ENCODE measurements at places on chromosomes 5 and 9.
A peak's percentile ranks its signal among the peaks of the same experiment; 100 is the strongest.

GRCh38 chr9:130714586-130715110 lies 21.1 kb downstream of the EXOSC2 start:
- no peak for DNase-seq

DNA sequence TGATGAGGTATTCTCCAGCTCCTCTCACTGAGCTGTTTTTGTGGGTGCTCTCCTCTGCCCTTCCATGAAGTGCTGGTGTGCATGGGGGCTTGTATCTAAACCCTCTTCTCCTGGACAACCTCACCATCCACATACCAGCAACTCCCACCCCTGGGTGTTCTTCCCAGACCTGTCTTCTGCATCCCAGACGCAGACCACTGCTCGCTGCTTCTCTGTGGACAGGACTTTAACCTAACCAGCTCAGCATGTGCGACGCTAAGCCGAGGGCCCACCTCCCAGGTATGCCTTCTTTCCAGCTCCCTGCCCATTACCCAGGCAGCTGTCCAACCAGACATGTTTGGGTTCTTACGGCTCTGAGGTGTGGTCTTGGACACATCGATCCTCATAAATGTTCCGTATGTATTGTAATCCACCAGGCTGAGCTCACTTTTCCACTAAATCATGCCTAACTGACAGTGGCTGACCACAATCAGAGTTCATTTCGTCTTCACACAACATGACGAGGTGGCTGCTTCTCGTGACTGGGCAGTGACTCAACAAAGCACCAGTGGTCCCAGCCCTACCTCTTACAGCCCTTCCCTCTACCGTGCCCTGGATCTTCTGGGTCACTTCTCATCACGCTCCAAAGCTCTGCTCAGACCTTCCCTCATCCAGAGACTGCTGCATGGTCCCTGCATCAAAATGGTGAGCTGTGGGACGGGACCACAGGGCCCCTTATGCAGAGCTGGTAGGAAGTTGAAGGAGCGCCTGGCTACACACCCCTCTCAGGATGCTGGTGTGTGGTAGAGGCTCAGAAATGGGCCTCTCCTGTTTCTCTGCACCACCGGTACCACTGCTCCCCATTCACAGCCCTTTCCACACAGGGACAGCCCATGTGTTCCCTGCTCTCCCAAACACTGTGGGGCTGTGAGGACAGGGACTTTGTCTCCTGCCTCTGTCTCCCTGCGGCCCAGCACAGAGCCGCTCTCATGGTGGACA lies 9.6 kb upstream of the PTGES2 start:
- DNase-seq, result no peak

DNA sequence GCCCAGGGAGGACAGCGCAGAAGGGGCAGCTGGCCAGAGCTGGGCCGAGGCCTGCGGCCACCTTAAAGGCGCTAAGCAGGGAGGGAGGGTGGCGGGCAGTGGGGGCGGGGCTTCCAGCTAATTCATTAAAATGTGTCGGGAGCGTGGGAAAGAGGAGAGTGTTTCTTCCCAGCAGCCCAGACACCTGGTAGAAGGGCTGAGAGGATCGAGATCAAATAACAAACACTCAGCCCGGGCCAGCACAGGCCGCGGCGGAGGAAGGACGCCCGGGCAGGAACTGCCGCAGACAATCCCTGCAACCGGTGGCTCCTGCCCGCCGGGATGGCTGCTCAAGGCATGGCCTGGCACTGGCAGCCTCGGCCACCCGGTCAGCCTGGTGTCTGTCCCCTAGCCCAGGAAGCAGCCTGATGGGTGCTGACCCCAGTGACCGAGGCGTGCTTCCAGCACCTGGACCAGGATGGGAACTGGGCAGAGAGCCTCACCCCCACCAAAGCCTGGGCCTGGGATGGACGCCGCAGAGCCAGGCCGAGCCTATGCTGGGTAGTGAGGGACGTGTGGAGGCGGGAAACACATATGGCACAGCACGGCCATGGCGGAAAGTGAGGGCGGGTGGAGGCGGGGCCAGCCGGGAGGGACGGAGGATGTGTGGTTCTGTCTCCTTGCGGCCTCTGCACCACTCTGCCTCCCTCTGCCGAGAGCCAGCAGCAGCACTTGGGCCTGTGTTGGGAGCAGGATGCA lies 3.2 kb upstream of the NRARP start:
- peak; percentile 84 for DNase-seq

DNA sequence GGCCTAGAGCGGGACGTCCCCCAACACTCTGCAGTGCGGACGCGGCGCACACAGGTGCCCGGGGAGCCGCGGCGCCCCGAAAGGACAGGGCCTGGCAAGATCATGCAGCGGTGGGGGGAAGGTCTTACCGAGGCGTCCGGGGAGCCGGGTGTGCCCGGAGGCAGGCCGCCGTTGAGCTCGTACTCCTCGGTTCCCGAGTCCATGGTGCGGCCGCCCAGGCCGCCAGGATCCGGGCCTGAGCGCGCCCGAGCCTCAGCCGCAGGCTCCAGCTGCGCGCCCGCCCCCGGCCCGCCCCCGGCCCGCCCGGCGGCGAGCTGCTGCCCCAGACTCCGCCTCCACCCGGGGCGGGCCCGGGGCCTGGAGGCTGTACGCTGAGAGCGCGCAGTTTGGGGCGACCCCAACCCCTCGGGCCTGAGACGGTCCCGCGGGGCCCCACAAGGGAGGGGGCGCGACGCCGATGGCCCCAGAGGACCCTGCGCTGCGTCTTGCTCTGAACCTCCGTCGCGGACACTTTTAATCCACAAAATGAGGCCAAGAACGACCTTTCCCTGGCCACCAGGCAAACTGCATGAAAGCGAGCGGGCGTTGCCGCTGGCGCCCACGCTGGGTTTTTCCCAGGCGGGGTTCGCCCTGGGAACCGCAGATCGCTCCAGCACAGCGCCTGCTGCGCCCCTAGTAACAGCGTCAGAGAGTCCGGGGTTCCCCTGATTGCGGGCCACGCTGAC lies at the start of gene NINJ1:
Gene NINJ1, minus strand, starts transcription at position 237 of the 725 bp plus-strand sequence. Its CDS starts 34 bp downstream, at position 203.
- DNase-seq, result peak; percentile 96

- DNase-seq, result no peak
Observed at GRCh38 chr9:95150903-95151302, 166.6 kb downstream of the FANCC start.

DNA sequence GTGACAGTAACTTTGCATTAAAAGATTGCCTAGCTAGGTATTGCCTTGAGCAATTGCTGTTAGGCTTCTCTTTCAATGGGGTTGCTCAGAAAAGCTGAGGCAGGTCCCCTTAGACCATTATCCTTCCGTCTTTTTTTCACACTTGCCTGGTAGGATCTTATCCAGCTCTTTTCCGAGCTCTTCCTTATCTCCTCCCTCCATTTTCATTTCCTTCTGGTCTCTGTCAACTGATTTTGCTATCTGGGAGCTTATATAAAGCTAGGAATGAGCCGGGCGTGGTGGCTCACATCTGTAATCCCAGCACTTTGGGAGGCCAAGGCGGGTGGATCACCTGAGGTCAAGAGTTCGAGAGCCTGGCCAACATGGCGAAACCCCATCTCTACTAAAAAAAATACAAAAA lies 6.6 kb upstream of the HMGCR start:
- no peak for DNase-seq

DNA sequence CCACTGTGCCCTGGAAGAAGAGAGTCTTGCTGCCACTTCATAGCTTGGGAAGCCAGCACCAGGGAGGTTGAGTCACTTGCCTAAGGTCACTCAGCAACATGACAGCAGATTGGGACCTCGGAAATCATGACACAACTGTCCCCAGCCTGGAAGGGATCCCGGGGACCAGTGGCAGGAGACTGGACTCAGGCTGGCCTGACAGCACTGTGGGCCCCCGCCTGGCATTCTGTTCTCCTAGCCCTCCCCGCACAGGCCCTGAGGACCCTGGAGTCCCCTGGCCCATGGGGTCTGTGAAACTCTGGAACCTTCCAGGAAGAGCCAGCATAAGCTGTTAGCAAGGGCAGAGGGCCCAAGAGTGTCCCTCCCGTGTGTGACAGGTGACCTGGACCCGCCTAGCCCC lies 64.9 kb downstream of the COL5A1 start:
- DNase-seq, result no peak

DNA sequence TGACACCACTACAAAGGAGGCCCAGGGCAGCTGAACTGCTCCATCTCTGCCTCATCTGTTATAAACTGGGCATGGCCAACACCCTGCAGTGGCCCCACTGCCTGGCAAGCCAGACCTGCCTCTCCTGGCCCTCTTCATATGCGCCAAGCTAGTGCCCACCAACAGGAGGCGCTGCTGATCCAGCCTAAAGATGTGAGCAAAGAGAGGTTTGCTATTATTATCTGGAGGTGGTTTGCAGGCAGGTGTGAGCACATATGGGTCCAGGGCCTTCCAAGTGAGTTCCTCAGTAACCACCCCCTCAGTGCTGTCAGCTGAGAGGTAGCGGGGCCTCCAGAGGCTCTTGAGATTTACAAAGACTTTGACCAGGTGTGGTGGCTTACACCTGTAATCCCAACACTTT lies 232.2 kb downstream of the SYK start:
- peak; percentile 90 for DNase-seq

GRCh38 chr9:88733651-88734421 lies 198.9 kb downstream of the NXNL2 start:
- no peak for DNase-seq

- no peak for DNase-seq
Observed at GRCh38 chr9:119257592-119257991, 111.6 kb downstream of the BRINP1 start.

GRCh38 chr5:52725808-52726207 lies 61.9 kb upstream of the ITGA1 start:
- no peak for DNase-seq

- DNase-seq, result no peak
Observed at GRCh38 chr5:172875505-172876279, 41.6 kb downstream of the ERGIC1 start.

GRCh38 chr9:79559495-79560181 lies 12.1 kb upstream of the TLE4 start:
- DNase-seq, result no peak

- DNase-seq, result no peak
Observed at GRCh38 chr5:116514421-116514970, 60.1 kb downstream of the SEMA6A start.

- no peak for DNase-seq
Observed at GRCh38 chr5:139492700-139493192, 10.2 kb upstream of the STING1 start.

DNA sequence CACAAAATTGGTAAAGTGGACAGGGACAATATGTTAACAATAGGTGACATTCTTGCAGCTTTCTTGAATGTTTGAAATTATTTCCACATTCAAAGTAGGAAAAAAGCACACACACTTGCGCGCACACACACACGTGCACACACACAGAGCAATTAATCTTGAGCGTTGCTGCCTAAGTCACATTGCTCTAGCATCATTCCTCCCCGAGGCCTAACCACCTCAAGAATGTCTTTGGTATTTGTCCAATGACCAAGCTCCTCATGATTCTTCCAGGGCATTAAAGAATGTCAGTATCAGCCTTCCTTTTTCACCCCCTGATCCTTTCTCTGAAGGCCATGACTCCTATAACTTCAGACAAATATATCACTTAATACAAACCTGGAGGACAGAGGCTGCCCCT lies 198.1 kb downstream of the NPR3 start:
- DNase-seq, result no peak

GRCh38 chr9:118630931-118631595 lies 738.2 kb downstream of the BRINP1 start:
- DNase-seq, result no peak

GRCh38 chr9:111036429-111036789 lies 1.9 kb downstream of the LPAR1 start:
- no peak for DNase-seq
